ENCODE measurements at places on chromosomes 16 and 17. TPM values are rescaled to one million over a fixed set of nuclear protein-coding genes. Genes with fewer than 3 reads are reported as not detected.

DNA sequence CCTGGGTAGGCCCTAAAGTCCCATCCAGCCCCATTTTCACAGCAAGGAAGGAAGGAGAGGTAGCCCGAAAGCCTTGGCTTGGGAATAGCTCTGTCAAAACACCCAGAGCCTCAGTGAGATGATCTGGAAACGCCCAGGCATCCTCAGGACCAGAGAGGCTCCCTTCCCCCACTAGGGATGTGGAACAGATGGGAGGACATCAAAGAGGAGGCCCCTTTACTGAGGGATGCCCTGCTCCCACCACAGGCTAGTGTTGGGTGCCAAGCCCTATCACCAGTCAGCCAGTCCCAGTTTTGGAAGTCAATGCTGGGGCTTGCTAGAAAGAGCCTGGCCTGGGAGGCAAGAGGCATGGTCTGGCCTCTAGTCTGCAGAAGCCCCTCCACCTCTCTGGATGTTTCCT is 4.7 kb downstream of the TPPP3 start:
- DNase-seq: no peak

GRCh38 chr17:41986634-41987033 is 20.0 kb downstream of the CNP start:
- no peak for DNase-seq

- peak; percentile 86 for DNase-seq
Observed at GRCh38 chr17:29617481-29618271, 5.0 kb downstream of the CORO6 start.

DNA sequence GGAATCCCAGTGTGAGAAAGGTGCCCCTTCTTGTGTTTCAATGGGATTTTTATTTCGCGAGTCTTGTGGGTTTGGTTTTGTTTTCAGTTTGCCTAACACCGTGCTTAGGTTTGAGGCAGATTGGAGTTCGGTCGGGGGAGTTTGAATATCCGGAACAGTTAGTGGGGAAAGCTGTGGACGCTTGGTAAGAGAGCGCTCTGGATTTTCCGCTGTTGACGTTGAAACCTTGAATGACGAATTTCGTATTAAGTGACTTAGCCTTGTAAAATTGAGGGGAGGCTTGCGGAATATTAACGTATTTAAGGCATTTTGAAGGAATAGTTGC is 567 bp downstream of the UBB start:
- no peak for DNase-seq

GRCh38 chr16:30068333-30068732 is 2.8 kb downstream of the ALDOA start:
- DNase-seq: no peak

- DNase-seq: peak; percentile 72
Observed at GRCh38 chr16:11258553-11259492, 2.8 kb upstream of the SOCS1 start.

DNA sequence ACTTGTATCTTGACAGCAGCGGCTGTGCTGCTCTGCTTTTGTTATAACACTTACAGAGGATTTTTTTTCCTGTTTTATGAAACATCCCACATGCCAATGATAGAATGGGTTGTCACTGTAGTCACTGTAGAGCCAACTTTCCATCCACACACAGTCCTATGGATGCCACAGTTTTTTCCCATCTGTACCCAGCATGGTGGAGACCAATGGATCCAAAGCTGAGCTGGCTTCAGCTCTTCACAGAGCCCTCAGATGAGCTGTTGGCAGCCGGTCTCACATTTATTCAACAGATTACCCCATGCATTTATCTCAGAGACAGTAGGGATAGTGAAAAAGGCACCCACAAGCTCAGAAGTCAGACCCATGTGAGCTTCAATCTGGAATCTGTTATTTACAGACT is 91.4 kb upstream of the CACNG5 start:
- DNase-seq: peak; percentile 27

GRCh38 chr16:47258874-47259461 is 115.2 kb upstream of the NETO2 start:
- DNase-seq: no peak

DNA sequence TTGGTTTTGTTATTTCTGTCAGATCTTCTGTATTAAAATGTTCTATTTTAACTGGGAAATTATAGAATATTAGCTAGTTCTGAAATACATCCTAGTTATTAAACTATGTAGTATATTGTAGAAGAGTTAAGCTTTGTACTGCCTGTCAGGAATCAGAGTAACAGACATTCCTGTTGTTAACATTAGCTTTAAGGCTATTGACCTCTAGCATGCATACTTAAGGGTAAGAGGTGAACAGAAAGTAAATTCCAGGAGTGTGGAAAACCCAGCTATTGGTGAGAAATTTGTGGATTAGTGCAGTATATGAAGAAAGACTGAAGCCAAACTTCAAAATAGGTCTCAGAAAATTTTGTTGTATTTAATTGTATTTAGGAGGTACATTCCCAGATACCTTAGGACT is 111.3 kb downstream of the CHD9 start:
- no peak for DNase-seq

- no peak for DNase-seq
Observed at GRCh38 chr17:76772842-76773525, 35.1 kb downstream of the MFSD11 start.

DNA sequence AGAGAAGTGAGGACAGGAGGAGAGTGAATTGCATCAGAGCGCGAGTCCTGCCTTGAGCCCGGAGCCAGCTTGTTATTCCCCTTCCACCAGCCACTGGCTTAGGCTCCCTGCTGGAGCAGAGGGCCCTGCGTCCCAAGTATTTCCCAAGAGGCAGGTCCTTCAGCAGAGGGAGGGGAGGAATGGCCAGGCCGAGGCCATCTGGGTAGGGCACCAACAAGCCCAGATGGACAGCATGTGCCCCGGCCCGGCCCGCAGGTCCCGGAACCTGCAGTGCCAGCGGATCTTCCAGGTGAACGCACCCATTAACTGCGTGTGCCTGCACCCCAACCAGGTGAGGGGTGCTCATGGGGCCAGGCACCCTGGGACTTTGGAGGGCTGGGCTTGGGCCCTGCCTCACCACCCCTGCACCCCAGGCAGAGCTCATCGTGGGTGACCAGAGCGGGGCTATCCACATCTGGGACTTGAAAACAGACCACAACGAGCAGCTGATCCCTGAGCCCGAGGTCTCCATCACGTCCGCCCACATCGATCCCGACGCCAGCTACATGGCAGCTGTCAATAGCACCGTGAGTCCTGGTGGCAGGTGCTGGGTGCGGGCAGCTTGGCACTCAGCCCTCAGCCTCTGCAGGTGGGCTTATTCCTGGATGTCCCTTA is 1.7 kb downstream of the MLST8 start:
- no peak for DNase-seq

GRCh38 chr17:76147211-76148014 is 6.4 kb upstream of the FOXJ1 start:
- DNase-seq: peak; percentile 57

GRCh38 chr16:88074041-88074440 is 122.8 kb downstream of the BANP start:
- DNase-seq: no peak

DNA sequence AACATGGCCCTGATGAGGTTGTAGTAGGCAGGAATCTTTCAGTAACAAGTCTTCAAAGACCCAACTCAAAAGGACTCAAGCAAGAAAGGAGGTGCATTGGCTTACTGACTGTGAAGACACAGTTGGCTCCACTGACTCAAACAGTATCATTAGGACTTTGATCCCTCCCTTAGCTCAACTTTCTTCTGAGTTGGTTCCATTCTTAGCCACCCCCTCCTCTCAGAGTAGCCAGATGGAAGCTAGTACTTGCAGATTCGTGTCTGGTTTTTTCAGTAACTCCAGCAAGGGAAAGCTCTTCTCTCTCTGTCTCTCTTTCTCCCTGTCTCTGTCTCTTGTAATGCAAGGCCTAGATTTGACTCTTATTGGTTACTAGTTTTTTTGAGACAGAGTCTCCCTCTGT is 5.0 kb upstream of the MAPK3 start:
- DNase-seq: no peak

DNA sequence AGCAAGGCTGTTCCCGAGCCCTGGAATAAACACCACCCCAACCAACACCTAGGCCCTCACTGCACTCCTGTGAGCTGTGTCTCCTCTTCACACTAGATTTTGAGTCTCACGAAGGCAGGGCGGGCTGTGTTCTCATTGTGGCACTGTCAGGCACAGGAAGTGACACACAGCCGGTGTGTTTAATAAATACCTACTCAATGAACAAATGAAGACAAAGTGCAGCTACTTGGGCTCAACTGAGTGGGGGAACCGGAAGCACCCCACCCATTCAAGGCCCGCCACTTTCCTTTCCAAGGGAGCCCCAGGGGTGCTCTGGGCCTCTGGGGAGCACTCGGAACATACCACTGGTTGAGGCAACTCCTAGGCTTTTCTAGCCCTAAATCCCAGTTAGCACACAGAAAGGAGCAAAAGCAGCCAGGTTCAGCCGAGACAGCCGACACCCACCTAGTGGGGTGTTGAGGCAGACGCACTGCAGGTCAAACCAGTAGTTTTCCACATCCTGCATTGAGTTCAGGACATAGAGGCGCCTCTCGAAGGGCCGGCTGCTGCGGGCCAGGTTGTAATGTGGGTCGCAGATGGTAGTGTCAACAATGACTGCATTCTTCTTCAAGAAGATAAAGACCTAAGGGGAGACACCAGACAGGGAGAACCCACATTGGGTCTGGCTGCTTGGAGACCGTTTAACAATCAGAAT is 57.7 kb downstream of the GTF3C1 start:
- DNase-seq: no peak

Gene LPO
- total RNA-seq: not detected

Gene FNDC8
- not detected for total RNA-seq

Gene KRTAP1-1
- not detected for total RNA-seq

Gene TEKT5
- total RNA-seq: 0.83 TPM

All from sigmoid colon (tissue), 7 donors.